Activated CD4-positive, alpha-beta memory T cell treated with anti-CD3 and anti-CD28 coated beads, Interleukin-2, amount 10 ng/mL, durations not matched to agents 7 days and 5 days (primary cell): ENCODE measurements at places on chromosomes 4 and X. TPM values are rescaled to one million over a fixed set of nuclear protein-coding genes. Genes with fewer than 3 reads are reported as not detected.

The ODAPH gene
- 3.5 TPM for total RNA-seq

GRCh38 chr4:68593112-68593511, 17.0 kb upstream of the UGT2B17 start:
- H3K36me3 ChIP-seq: no peaks in the 10 kb centered on the region
- H3K4me3 ChIP-seq: no peak overlapping the region
- H3K4me1 ChIP-seq: no peaks in the 10 kb centered on the region
- H3K27ac ChIP-seq: no peak overlapping the region
- DNase-seq: no peak

- no peak overlapping the region for H3K4me3 ChIP-seq
- H3K27ac ChIP-seq: no peak overlapping the region
- H3K4me1 ChIP-seq: no peaks in the 10 kb centered on the region
Measured at GRCh38 chr4:54016504-54016903, 47.9 kb downstream of the CHIC2 start.

- no peaks in the 10 kb centered on the region for H3K4me1 ChIP-seq
- H3K36me3 ChIP-seq: no peaks in the 10 kb centered on the region
- no peaks in the 10 kb centered on the region for H3K27me3 ChIP-seq
Measured at GRCh38 chr4:3709846-3710441, 56.2 kb upstream of the ADRA2C start.

DNA sequence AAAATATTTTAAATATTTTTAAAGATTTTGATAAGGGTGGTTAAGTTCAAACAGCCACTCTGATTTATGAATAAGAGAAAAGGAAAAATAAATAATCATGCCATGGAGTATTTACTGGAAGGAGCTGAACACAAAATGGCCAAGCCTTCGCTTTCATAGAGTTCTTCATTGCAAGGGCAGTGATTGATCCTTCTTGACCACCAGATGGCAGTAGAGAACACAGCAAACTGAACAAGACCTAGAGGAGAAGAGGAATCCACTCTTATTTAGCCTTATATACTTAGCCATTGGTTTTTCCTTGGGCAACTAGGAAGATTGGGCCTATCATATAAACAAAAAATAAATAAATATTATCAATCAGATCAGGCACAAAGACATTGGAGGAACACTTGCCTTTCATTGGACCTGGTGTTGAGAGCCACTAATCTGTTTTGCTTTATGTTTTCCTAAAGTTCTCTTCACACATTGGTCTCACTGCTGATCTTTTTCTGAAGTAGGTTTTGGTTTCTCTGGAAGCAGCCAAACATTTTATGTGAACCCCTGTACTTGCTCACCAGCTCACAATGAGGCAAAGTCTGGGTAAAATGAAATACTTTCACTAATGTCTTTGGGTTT, 58.1 kb upstream of the PARM1 start:
- no peak for DNase-seq
- peaks cover 15% of the 10 kb centered on the region for H3K27me3 ChIP-seq

- no peaks in the 10 kb centered on the region for H3K36me3 ChIP-seq
- DNase-seq: no peak
- H3K4me1 ChIP-seq: no peaks in the 10 kb centered on the region
Measured at GRCh38 chr4:23202712-23203247, 510.0 kb downstream of the GBA3 start.

- H3K4me1 ChIP-seq: no peaks in the 10 kb centered on the region
- DNase-seq: no peak
- H3K4me3 ChIP-seq: no peak overlapping the region
- no peak overlapping the region for H3K27ac ChIP-seq
Measured at GRCh38 chr4:63036159-63036866, 1372.9 kb downstream of the TECRL start.

GRCh38 chr4:141241986-141242385, 21.3 kb downstream of the ZNF330 start:
- peaks cover 4% of the 10 kb centered on the region for H3K27me3 ChIP-seq
- H3K36me3 ChIP-seq: peaks cover 2% of the 10 kb centered on the region
- H3K4me1 ChIP-seq: peaks cover 24% of the 10 kb centered on the region
- no peak overlapping the region for H3K4me3 ChIP-seq
- DNase-seq: no peak

DNA sequence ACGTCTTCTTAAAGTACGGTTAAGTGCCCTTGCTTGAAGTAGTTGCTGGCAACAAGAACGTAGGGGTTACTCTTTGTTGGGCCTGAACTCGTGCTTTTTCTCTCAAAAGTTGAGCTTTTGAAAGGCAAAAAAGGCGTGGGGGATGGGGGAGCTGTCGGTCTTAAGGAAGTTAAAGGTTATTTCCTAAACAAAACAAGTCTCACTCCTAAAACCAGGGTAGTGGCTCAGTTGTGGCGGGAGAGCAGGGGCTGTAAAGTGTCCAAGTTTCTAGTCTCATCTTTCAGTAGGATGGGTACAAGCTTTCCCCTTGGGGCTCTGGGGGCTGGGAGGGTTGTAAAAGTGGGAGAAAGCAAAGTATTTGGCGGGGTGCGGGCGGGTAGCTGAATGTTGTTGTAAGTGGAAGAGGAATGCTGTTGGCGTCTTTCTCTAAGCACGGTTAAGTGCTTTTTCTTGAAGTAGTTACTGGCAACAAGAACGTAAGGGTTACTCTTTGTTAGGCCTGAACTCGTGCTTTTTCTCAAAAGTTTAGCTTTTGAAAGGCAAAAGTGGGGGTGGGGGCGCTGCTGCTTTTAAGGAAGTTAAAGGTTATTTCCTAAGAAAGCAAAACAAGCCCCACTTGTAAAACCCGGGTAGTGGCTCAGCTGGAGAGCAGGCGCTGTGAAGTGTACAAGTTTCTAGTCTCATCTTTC, 904 bp upstream of the WDR1 start:
- H3K36me3 ChIP-seq: peaks cover 41% of the 10 kb centered on the region
- peak overlapping the region; percentile 89 for H3K4me3 ChIP-seq
- H3K4me1 ChIP-seq: peaks cover 49% of the 10 kb centered on the region

- no peaks in the 10 kb centered on the region for H3K36me3 ChIP-seq
Measured at GRCh38 chr4:175882891-175883290, 70.8 kb upstream of the GPM6A start.

DNA sequence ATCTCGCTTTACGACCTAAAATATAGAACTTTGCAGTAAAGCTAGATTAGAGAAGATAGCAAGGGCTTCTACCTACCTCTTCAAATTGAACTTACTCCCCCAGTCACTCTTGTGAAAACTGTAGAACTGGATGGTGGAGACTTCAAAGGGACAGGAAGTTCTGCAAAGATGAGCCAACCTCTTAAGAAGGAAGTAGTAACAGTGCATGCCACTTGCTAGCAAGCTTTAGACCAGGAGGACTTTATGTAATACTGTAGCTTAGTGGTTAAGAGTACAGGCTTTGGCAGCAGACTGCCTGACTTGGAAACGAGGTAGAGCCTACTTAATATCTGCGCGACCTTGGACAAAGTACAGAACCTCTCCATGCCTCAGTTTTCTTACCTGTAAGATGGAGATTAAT, 27.5 kb upstream of the VBP1 start:
- peak overlapping the region; percentile 54 for H3K27ac ChIP-seq
- H3K36me3 ChIP-seq: peaks cover 9% of the 10 kb centered on the region
- DNase-seq: peak; percentile 15
- H3K27me3 ChIP-seq: no peaks in the 10 kb centered on the region

DNA sequence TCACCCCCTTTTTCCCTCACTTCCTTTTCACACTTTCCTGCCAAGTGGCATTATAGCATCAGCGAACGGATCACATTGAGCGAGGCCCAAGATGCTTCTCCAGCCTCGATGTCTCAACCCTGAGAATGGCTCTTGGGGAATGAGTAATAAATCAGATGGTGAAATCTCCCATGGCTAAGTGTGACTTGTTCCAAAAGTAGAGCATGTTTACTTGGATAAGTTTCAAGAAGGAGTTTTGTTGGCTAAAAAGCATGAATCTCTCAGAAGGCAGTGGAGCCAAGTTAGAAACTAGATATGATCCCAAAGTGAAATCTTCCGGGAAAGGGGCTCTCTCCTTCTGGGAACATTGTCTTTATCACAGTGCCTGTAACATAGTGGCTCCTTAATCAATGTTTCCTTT, 316.3 kb downstream of the CAMK2D start:
- peaks cover 6% of the 10 kb centered on the region for H3K4me1 ChIP-seq
- DNase-seq: no peak
- H3K4me3 ChIP-seq: no peak overlapping the region

DNA sequence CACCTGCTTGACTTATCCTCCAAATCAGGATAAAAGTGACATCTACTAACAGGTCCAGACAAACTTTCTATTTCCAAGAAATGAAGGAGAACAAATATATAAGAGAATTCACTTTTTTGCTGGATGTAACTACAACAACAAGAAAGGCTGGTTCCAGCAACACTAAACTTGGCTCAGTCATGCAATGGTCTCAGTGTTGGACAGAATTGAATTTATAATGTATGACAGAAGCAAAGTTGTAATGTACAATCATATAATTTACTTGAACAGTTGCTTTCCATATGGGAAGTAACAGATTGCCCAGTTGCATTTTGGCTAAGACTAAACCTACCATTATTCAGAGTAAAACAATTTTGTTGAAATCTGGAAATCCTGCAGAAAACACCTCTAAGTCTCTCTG, 183.3 kb upstream of the INTU start:
- no peaks in the 10 kb centered on the region for H3K4me1 ChIP-seq
- H3K27ac ChIP-seq: no peak overlapping the region
- DNase-seq: no peak
- no peaks in the 10 kb centered on the region for H3K27me3 ChIP-seq
- no peak overlapping the region for H3K4me3 ChIP-seq

GRCh38 chr4:64911846-64912245, 502.6 kb upstream of the TECRL start:
- H3K4me3 ChIP-seq: no peak overlapping the region
- no peaks in the 10 kb centered on the region for H3K36me3 ChIP-seq
- no peak overlapping the region for H3K27ac ChIP-seq
- no peaks in the 10 kb centered on the region for H3K27me3 ChIP-seq
- no peak for DNase-seq

- H3K36me3 ChIP-seq: no peaks in the 10 kb centered on the region
- DNase-seq: no peak
- no peak overlapping the region for H3K4me3 ChIP-seq
- H3K27ac ChIP-seq: no peak overlapping the region
- no peaks in the 10 kb centered on the region for H3K4me1 ChIP-seq
- no peaks in the 10 kb centered on the region for H3K27me3 ChIP-seq
Measured at GRCh38 chr4:189088780-189089179, 851.9 kb upstream of the FRG1 start.
